Tibial nerve (tissue), 4 donors: ENCODE measurements at places on chromosomes 1 and 21.

GRCh38 chr1:179807691-179808485 is 64.8 kb downstream of the FAM163A start:
- DNase-seq = no peak

DNA sequence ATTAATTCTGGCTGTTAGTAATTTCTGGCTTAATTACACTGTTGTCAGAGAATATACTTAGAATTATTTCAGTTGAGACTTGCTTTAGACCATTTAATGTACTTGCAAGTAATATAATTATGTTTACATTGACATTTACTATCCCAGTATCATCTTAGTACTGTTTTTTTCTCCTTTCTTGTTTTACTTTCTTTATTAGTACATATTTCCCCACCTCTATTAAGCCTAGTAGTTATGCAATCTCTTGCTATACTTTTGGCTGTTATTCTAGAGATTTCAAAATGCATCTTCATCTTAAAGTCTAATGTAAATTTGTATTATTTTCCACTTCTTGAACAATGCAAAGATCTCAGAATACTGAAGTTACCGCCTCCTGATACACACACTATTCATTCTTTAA is 24.4 kb downstream of the BRWD1 start:
- no peak for DNase-seq

DNA sequence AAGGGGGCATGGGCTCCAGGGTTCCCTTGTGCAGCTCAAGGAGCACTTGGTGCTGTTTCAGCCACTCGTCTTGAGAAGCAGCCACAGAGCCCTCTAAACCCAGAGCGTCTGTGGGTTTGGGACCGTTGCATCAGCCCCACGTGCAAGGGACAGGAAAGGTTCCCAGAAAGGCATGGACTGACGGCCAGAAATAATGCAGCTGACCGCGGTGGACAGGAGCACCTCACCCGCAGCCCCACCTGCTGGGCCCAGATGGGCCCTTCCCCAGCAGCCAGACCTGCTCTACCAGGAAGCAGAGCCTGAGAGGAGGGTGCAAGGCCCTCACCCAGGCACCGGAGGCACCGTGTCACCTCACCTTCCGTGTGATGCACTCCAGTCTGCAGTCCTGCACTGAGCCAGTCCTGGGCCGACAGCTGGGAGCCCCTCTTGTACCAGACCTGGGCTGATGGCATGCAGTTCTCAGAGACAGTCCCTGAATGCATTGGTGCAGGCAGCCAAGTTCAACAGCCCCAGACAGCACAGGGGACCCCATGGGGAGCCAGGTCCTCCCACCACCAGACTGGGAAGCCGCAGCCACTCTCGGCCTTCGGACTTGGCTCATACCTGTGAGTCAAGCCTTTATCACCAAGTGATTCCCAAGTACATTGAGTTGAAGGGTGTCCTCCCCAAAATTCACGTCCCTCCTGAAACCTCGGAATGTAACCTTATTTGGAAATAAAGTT is 4.8 kb upstream of the TFF3 start:
- DNase-seq = no peak

GRCh38 chr1:162147760-162148159 is 78.3 kb downstream of the NOS1AP start:
- DNase-seq = no peak

DNA sequence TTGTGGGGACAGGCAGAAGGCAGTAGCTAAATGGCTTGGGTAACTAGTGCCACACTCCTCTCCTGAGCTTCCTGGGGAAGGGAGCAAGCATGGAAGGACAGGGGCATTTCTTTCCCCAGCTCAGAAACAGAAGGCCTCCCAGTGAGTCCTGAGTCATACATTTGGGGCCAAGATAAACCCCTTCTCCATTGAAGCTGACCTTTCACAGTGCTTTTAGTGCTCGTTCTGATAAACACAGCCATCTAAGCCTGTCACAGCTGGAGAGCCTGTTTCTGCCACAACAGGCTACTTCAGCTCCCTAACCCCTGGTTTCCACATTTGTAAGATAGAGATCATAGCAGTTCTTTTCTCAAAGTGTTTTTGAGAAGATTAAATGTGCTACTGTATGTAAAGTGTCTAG is 374.0 kb downstream of the LMX1A start:
- DNase-seq = no peak
